ENCODE measurements at places on chromosomes 3 and 15.

DNA sequence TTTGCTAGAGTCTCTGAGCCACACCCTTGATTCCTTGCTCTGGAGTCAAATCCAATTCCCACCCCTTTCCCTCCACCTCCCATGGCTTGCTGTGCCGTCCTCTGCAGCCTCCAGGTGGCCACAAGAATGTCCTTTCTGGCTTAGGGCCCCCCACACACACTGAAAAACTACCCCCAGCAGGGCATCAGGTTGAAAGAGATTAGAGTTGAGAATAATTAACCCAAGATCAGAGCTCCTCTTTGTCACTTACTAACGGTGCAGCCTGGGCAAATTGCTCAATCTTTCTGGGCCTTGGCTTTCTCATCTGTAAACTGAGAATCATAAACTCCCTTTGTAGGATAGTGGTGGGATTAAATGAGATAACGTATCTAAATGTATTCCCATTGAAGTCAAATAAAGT lies 78.5 kb downstream of the MRPL46 start:
- DNase-seq = no peak

DNA sequence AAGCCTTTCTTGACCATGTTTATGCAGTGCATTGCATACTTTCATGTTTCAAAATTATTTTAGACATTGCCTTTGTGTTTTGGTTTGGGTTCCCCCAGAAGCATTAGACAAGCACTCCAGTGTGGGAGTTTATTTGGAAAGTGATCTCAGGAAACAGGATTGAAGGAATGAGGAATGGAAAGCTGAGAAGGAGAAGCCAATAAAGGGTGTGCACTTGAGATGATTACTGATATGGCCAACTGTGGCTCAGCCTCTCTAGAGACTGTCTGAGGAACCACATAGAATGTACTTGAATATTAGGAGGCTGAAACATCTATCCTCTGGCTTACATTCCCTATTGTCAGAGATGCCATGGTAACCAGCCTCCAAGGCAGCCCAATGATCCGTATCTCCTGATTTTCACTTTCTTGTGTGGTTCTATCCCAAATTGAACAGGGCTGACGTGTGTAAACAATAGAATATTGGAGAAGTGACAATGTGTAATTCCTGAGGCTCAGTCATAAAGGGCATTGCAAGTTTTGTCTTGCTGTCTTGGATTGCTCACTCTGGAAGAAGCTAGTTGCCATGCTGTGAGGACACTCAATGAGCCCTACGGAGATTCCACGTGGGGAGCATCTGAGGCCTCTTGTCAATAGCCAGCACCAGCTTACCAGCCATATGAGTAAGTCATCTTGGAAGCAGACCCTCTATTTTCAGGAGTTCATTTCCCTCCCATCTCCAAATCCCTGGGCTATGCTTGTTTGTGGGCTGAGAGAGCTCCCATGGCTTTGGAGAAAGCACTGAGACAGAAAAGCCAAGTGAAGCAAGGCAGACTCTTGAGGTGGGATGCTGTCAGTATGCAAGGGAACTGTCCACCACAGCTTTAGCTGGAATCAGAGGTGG lies 84.7 kb downstream of the SCN11A start:
- no peak for DNase-seq

- no peak for DNase-seq
These were observed 158.1 kb downstream of the APBA2 start for GRCh38 chr15:29043736-29044502.

GRCh38 chr3:8767667-8768363 lies 1.6 kb downstream of the OXTR start:
- peak; percentile 47 for DNase-seq

DNA sequence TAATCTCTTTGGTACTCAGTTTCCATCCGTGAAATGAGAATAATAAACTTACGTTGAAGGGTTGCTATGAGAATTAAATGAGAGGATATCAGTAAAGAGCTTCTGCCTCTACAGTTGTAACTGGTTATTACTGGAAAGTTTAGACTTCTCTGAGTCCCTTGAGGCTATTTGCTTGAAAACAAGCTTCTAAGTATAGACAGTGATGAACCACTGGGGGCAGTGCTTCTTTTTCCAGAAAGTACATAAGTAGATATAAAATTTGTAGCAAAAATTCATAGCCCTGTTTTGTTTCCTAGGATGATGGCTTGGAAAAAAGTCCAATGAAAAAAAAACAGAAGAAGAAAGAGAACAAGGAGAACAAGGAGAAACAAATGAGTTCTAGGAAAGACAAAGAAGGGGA lies 87.1 kb downstream of the RGMA start:
- no peak for DNase-seq

- no peak for DNase-seq
These were observed 28.1 kb downstream of the HACD3 start for GRCh38 chr15:65558336-65558735.

GRCh38 chr15:88986949-88987590 lies 73.9 kb upstream of the MFGE8 start:
- DNase-seq = no peak

Measured in pancreas (tissue), 10 donors.